IPS-NIHi11 (cell line): ENCODE measurements at places on chromosomes 2 and 18.

- no peak for DNase-seq
These were observed 1.3 kb downstream of the RAB10 start for GRCh38 chr2:26035090-26035743.

GRCh38 chr18:58823412-58823811 lies 41.3 kb upstream of the ZNF532 start:
- no peak for DNase-seq

- peak; percentile 77 for DNase-seq
These were observed 198.4 kb downstream of the EIPR1 start for GRCh38 chr2:3179208-3179607.

DNA sequence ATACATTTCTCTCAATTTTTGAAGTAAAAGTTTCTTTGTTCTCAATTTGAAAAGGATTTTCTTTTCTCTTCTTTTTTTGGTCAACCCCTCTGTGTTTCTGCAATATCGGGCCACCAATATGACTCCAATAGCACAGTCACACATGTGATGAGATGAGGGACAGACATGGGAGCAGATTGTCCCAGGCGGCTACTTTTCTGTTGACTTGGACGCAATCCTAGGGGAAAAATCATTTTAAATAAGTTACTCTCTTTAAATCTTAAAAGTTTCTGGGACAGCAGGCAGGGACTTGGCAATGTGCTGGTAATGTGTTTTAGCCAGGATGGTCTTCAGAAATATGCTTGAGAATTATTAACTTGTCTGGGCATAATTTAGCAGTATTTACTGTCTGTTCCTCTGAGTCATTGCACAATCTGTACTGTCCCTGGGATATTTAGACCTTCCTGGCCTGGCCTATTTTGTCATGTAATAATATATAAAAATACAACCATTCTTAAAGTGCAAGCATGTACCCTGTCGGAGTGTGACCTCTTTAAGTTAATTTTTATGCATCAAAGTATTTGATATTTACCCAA lies 388.5 kb upstream of the FANCL start:
- DNase-seq = no peak

- no peak for DNase-seq
These were observed 205.0 kb downstream of the UBE2E3 start for GRCh38 chr2:181185421-181185820.

DNA sequence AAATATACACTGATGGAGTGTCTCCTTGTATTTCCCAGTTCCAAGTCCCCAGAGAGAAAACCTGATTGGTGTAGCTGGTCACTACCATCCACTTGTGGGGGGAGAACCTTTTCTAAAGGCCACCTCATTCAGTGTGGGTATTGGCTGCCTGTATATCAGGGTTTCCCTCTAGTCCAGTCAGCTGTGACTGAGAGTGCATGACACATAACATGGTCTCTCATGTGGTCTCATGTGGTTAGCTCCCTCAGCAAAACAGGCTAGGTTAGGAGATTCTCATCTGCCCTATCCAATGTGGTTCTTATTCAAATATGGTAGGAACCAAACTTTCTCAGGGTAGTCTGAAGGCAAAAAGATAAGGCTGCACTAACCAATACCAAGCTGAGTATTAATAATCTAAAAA lies 4.1 kb upstream of the GORASP2 start:
- no peak for DNase-seq

DNA sequence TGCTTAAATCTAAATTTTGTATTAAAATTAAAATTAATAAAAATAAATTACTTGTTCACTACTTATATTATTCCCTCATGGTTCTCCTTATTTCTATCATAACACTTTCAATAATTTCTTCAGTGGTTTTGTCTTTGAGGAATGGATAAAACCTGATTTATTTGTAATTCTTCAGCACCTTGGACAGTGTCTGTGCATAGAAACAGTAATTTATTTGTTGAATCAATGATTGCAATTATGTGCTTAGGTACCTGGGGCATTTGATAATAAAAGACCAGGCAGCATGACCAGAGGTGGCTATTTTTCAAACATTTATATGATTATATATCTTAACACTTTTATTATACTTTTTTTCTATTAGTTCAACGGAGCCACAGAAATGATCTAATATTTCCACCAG lies 1062.7 kb downstream of the DSC3 start:
- DNase-seq = no peak

GRCh38 chr2:26634636-26635230 lies 6.4 kb downstream of the CIB4 start:
- no peak for DNase-seq

GRCh38 chr2:161238560-161239325 lies 69.5 kb upstream of the PSMD14 start:
- DNase-seq = peak; percentile 82

- no peak for DNase-seq
These were observed 131.4 kb downstream of the SEPTIN10 start for GRCh38 chr2:109482361-109482861.

- DNase-seq = no peak
These were observed 10.9 kb downstream of the FAM98A start for GRCh38 chr2:33588232-33588631.

- DNase-seq = no peak
These were observed 101.1 kb upstream of the NCK2 start for GRCh38 chr2:105643405-105644173.

GRCh38 chr2:29290293-29291047 lies 175.3 kb downstream of the CLIP4 start:
- peak; percentile 62 for DNase-seq

DNA sequence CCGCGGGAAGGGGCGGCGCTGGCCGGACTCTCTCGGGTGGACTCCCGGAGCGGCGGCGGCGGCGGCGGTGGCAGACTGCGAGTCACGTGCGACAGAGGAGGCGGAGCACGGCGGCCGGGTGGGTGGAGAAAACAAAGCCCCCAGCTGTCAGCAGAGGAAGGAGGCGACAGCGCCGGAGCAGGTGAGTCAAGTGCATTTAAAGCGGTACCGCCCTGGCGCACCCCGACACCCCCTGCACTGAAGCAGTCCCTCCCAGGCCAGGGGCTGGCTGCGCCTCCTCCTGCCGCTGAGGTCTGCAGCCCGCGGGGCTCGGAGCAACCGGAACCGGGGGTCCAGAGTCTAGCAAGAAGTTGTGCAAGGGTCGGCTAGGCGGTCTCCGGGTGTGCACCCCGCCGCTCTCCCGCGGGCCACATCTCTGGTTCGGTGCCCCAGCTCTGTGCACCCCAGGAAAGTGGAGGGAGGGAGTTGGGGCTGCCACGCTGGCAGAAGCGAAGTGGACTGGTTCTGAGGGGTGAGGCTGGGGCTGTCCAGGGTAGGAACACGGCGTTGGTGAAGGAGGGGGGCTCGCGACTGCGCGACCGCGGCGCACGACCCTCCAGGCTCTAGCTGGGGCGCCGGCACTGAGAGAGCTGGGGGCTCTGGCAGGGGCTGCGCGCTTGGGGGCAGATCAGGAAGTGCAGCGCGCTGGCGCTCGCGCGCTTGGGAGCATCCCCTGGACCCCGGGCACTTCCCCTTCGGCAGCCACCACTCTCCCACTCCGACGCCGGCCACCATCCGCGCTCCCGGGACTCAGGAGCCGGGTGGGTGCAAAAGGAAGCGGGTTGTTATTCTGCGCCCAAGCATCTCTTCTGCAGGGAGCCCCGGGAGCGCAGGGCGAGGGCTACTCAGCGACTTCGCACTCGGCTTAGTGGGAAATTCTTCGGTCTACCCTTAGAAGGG lies 64.0 kb upstream of the MAPRE2 start:
- peak; percentile 78 for DNase-seq

DNA sequence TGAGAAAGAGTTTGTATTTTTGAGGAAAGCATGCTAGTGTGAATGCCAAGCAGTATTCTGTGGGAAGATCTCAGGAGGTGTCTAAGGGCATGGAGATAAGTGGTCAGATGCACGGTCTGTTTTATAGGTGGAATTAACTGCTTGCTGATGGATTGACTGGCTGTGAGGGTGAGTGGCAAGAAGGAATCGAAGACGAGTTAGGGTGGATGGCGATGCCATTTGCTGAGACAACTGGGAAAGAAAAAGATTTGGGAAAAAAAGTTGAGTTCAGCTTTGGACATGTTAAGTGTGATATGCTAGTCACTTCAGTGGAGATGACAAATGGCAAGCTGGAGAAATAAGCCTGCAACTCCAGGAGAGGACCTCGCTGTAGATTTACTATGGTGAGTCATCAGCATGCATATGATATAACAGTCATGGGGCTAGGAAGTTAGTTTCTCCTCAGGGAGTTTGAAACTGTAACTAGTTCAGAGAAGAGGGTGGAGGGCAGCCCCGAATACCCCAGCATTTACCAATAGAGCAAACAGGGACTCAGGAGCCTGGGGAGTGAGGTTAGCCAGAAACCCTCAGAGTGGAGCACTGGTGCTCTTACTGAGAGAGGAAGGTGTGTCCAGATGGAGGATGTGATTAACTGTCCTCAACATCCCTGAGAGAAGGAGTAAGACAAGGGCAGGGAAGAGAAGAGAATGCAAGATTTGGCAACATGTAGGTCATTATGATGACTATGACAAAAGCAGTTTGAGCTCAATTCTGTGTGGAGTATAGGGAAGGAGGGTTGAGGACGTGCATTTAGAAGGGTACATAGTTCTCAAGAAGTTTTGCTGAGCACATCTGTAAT lies 2.0 kb upstream of the HK2 start:
- no peak for DNase-seq

- DNase-seq = no peak
These were observed 410.2 kb upstream of the CHST9 start for GRCh38 chr18:27595113-27595838.

DNA sequence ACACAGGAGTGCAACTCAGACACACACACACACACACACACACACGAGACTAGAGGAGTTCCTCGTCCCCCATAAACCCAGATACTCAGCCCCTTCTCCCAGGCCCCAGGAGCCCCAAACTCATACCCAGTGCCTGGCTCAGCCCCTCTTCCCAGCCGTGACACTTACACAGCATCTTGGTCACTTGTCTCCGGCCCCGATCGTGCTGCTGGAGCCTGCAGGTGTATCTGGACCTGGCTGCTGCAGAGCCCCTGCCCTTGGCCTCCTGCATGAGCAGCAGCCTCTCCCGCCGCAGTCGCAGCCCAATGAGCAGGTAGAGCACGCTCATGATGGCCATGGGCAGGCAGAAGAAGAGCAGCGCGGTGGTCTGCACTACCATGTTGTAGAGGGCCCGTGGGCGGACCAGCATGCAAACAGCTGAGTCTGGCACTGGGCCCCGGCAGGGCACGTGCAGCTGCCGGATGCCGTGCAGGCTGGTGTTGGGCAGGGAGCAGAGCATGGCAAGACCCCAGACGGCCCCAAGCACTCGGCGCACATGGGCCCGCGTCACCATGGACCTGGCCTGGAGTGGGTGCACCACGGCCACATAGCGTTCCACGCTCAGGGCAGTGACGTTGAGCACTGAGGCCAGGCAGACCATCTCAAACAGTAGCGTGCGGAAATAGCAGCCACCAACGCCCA lies 2.1 kb downstream of the NMUR1 start:
- no peak for DNase-seq

- no peak for DNase-seq
These were observed 9.7 kb upstream of the COPS8 start for GRCh38 chr2:237075749-237076599.

DNA sequence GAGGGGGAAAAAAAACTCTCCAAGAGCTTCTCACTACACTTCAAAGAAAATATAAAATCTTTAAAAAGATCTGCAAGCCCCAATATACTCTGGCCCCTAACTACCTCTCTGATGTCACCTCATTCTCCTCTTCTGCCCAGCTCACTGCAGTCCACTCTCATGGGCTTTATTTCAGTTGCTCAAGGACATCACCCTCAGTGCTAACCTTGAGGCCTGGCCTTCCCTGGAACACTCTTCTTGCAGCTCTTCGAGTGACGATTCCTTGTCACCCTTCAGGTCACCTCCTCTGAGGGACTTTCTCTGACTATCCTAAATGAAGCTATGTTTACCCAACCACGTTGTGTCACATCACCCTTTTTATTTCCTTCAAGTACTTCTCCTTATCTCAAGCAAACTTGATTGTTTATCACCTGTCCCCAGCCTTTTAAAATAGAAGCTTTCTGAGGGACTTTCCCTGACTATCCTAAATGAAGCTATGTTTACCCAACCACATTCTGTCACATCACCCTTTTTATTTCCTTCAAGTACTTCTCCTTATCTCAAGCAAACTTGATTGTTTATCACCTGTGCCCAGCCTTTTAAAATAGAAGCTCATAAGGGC lies 10.4 kb downstream of the RTTN start:
- no peak for DNase-seq

- DNase-seq = no peak
These were observed 135.2 kb downstream of the RNF144A start for GRCh38 chr2:7052404-7052803.

GRCh38 chr2:69087912-69088240 lies 74.9 kb downstream of the ANTXR1 start:
- DNase-seq = no peak

- DNase-seq = no peak
These were observed 11.8 kb downstream of the WIPF1 start for GRCh38 chr2:174585657-174586252.

DNA sequence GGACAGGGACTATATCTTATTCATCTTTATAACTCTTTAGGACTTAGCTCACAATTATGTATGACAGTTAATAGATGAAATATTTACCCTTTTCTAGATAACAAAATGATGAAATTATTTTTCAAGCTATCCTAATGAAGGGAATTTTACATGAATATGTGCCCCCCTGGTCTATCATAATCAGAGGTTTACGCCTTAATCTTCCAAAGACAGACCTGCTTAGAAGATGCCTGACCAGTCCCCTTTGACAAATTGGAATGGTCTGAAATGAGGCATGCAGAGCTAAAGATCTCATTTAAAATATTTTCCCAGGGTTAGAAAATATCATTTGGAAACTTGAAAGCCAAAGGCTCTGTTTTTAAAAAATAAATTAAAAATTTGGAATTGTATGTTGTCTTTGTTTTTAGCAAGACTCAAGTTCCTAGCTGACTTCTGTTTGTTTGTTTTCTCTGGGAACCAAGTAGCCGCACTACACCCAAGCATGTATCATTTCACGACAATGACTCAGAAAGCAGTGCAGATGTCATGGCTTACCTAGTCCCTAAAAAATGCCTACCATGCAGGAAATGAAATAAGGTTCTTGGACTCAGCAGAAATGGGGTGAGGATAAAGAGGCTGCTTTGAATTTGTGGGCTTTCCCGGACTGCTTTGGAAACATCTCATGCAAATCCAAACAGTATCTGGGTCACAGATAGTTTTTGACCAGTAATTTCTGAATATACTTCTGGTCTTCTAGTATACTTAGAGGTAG lies 162.1 kb downstream of the ZEB2 start:
- DNase-seq = no peak

GRCh38 chr2:241461693-241462677 lies 46.4 kb downstream of the STK25 start:
- no peak for DNase-seq

DNA sequence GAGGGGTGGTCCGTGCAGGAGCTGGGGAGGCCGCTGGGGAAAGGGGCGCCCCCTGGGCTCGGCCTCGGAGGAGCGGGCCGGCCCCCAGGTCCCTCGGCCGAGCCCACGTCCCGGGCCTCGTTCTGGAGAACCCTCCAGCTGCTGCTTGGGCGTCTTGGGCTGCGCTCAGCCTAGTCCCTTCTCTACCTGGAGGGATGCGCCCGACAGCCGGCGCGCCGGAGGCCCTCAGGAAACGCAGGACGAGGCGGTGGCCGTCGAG lies 293 bp upstream of the D2HGDH start:
- no peak for DNase-seq

GRCh38 chr2:111930875-111931274 lies 32.5 kb downstream of the MERTK start:
- DNase-seq = no peak

- no peak for DNase-seq
These were observed 133.9 kb downstream of the ATP9B start for GRCh38 chr18:79203017-79203605.

GRCh38 chr18:50836521-50836957 lies 16.7 kb upstream of the MRO start:
- DNase-seq = peak; percentile 19

GRCh38 chr2:48148841-48149430 lies 242.6 kb upstream of the FBXO11 start:
- DNase-seq = no peak
